ENCODE measurements at places on chromosomes 6 and 20.

- DNase-seq, result no peak
Measured at GRCh38 chr20:10470276-10470675, 35.2 kb downstream of the SLX4IP start.

GRCh38 chr6:46325561-46326530 lies 155.1 kb upstream of the ENPP5 start:
- peak; percentile 68 for DNase-seq

- peak; percentile 84 for DNase-seq
Measured at GRCh38 chr20:38125157-38126056, 39.7 kb downstream of the TGM2 start.

- DNase-seq, result no peak
Measured at GRCh38 chr6:90144396-90144795, 152.2 kb downstream of the BACH2 start.

All from astrocyte of the spinal cord (primary cell).